IMR-90 (cell line): ENCODE measurements at places on chromosomes 7 and 10. TPM values are rescaled to one million over a fixed set of nuclear protein-coding genes. Genes with fewer than 3 reads are reported as not detected.

THSD7A gene
- 0.02 and 0.04 TPM in 2 replicates for polyA plus RNA-seq

- H3K36me3 ChIP-seq, result no peaks in the 10 kb centered on the region
- peak; percentile 36 for DNase-seq
- no peak overlapping the region for H3K4me3 ChIP-seq
- H3K27ac ChIP-seq, result no peak overlapping the region
Measured at GRCh38 chr7:46776790-46777189, 805.1 kb downstream of the TNS3 start.

GBF1 gene
- polyA plus RNA-seq, result 38.0 and 40.1 TPM in 2 replicates

GRCh38 chr7:32293833-32294232, 196.3 kb downstream of the LSM5 start:
- H3K27ac ChIP-seq, result no peak overlapping the region
- no peak overlapping the region for H3K4me3 ChIP-seq
- DNase-seq, result no peak
- no peaks in the 10 kb centered on the region for H3K4me1 ChIP-seq
